SHP77 (cell line): ENCODE measurements at places on chromosomes 5 and 9.

DNA sequence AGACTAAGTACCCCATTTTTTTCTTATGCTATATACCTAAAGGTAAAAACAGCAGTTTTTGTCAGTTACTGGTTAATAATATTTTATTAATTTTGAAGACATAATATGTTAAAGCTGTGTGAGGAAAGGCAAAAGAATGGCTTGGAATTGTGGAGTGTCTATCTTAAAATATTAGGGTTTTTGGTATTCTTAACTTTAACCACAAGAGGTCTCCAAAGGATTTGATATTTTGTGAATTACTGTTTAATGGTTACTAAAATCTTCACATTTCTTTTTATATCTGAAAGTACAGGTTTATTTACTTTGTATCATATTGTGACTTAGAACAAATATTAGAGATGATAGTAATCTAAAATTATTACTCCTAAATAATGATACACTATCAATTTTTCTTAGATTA lies 32.0 kb upstream of the DHFR start:
- DNase-seq: no peak

DNA sequence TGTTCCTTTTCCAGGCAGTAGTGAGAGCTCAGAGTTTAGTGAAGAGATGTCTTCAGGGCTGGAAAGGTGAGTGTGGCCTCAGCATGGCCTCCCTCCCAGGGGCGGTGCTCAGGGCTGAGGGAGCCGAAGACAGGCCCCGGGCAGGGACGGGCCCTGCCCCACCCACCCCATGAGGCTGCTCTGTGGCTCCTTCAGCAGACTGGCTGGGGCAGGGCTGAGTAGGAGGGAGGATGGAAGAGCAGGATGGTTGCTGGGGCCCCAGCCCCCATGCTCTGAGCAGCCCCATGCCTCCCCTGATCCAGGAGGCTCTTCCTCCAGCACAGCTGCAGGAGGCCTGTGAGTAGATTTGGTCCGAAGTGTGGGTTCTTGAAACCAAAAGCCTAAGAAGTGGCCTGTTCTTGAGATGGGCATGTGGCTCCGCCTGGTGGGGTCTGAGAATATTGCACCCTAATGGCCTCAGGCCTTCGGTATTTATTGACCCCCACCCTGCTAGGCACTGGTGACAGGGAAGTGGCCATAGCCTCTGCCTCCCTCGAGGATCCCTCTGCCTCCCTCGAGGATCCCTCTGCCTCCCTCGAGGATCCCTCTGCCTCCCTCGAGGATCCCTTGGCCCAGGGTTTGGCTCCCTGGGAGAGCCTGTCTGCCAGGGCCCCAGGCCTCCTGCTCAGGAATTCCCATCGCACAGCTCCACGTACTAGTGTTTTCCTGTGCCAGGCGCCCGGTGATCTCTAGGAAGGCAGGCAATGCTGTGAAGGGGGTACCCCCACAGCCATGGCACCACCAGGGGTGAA lies 65.4 kb upstream of the GARNL3 start:
- DNase-seq: peak; percentile 55

GRCh38 chr9:135550344-135550918 lies 4.5 kb downstream of the OBP2A start:
- DNase-seq: no peak

DNA sequence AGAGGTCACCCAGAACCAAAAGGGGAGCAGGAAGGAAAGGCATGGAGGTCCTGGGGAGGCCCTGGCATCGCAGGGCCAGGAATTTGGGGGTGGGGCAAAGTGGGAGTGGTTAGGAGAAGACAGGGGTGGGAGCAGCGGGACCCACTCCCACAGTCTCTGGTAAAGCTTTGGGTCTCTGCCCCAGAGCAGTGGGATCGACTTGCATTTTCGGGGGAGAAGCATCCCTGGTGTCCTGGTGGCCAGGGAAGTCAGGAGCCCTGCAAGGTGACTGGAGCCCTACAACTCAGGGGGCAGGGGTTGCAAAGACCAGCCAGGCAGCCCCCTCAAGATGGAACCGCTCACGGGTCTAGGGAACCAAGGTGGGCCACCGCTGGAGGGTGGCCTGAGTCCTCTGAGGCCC lies 22.4 kb upstream of the GTF3C5 start:
- no peak for DNase-seq

DNA sequence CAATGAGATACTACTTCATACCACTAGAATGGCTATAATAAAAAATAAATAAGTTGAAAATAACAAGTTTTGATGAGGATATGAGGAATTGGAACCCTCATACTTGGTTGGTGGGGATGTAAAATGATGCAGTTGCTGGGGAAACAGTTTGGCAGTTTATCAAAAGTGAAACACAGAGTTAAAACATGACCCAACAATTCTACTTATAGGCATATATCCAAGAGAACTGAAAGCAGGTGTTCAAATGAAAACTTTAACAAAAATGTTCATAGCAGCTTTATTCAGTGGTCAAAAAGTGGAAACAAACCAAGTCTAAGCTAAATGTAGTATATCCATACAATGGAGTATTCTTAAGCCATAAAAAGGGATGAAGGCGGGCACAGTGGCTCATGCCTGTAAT lies 13.1 kb upstream of the LHFPL2 start:
- DNase-seq: no peak

- DNase-seq: no peak
These were observed 481.3 kb downstream of the CCDC171 start for GRCh38 chr9:16033921-16034691.

- DNase-seq: no peak
These were observed 190.9 kb downstream of the ICE1 start for GRCh38 chr5:5613261-5613990.

- no peak for DNase-seq
These were observed 198.7 kb upstream of the HAPLN1 start for GRCh38 chr5:83919071-83920041.

DNA sequence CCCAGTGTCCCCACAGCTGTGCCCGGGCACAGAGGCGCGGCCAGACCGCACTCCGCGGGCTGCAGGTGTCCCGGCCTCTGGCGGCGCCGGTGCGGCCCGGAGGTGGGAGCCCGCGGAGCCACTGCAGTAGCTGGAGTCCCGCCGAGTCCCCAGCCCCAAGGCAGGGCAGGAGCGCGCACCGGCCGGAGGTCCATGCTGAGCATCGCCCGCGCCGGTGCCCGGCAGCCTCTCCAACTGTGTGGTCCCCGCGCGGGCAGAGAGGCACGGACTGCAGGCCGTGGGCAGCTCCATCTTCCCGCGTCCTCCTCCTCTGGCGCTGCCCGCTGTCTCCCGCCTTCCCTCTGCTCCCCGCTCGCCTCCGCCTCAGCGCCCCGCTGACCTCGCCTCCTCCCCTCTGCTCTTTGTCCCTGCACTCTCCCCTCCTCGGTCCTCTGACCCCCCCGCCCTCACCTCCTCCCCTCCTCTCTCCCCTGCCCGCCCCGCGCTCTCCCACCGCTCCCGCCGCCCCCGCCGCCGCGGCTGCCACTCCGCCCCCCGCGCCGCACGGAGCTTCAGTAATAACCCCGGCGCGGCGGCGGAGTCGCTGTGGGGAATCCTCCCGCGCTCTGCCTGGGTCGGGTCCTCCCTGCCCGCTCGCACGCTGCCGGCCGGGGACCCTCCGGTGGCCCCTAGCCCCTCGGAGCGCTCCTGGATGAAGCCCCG lies at the start of gene ADAMTS16:
Gene ADAMTS16 (plus strand): TSS at position 554 of the 702 bp plus-strand sequence. CDS start 138 bp downstream, at position 692.
- no peak for DNase-seq

GRCh38 chr5:29114331-29114768 lies 2076.0 kb upstream of the CDH9 start:
- no peak for DNase-seq

GRCh38 chr5:143543358-143544255 lies 140.1 kb upstream of the NR3C1 start:
- DNase-seq: no peak

DNA sequence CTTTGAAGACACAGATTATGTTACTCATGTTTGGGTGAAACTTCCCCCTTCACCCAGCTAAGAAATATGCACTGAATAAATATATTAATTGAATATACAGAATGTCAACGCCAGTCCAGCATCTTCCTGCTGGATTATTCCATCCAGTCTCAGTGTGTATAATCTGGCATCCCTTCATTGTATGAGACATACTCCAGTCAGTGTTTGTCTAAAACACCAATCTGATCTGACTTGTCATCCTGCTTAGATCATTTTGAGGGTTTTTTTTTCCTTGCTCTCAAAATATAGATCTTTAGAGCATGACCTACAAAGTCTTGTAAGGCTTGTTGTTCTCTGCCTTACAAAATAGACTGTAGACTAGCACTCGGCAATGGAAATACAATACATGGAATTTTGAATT lies 195.1 kb downstream of the SMARCA2 start:
- no peak for DNase-seq
